ENCODE measurements at places on chromosomes 12 and 14.

- DNase-seq, result no peak
These were observed 41.6 kb upstream of the TTC7B start for GRCh38 chr14:90857866-90858265.

DNA sequence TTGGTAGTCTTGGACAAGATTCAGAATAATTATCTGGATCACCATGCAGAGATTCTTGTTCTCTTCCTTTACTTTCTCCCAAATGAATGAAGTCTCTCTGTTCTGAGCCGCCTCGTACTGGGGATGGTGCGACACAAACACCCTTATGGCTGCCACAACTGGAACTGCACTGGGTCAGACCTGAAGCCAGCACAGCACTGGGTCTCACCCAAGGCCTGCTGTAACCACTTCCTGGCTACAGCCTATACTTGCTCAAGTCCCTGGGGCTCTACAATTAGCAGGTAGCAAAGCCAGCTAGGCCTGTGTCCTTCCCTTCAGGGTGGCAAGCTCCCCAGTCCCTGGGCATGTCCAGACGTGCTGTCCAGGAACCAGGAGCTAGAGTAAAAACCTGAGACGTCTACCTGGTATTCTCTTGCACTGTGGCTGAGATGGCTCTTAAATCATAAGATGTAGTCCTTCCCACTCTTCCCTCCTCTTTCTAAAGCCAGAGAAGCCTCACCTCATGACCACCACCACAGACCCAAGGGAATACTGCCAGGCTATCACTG is 27.6 kb downstream of the IFNG start:
- no peak for DNase-seq

DNA sequence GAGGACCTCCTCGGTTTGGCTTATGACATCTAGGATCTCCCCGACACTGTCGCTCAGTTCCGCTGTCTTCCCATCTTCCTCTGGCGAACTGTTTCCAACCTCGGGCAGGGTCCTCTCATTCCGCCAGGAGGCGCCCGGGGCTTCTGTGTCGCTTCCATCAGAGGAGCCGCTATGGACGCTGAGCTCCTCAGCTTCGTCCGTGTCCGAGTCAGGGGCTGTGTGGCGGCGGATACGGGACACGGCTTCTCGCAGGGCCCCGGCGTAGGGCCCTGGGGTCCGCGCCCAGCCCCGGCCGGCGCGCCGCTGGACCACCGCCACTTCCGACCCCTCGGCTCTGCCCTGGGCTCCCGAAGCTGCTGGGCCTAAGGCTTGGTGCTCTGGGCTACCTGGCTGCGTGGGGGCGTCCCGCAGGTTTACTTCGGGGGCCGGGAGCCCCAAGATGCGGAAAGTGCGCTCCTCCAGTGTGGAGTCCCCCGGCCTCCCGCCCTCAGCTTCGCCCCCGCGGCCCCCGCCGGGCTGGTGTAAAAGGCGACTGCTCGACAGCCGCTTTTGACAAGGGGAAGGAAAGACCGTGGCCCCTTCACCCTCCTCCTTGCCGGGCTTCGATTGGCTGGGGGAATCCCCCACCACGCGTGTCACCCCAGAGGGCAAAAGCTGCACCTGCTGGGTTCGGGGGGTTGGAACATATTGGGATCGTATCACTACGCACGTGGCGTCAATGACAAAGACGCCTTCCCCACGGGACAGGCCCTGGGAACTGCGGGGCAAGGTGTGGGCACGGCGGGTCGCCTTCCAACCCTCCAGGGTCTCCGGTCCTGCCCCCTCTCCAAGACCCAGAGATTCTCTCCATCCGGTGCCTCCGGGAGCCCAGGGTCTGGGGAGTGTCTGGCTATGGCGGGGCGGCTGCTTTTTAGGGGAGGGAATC is 2.1 kb downstream of the DDN start:
- peak; percentile 69 for DNase-seq

- DNase-seq, result no peak
These were observed 31.5 kb upstream of the GZMB start for GRCh38 chr14:24665440-24665991.

DNA sequence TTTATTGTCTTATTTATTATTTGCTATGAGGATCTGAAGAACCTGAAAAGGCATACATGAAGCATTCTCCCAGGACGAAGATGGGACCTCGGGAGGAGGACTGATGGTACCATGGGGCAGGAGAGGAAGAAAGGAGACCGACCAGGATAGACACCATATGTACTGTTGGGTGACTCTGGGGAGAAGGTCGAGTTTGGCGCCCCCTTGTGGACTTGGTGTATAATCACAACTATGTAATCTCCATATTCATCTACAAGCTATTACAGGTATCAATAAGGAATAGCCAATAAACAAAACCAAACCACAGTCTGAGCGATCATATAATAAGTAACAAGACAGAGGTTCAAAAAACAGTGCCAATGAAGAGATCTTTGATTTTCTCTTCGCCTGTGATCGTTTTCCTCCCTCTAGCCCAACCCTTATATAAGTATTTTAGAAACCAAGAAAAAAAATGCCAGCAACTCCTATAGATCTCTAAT is 139.1 kb downstream of the SPTSSA start:
- DNase-seq, result peak; percentile 46

DNA sequence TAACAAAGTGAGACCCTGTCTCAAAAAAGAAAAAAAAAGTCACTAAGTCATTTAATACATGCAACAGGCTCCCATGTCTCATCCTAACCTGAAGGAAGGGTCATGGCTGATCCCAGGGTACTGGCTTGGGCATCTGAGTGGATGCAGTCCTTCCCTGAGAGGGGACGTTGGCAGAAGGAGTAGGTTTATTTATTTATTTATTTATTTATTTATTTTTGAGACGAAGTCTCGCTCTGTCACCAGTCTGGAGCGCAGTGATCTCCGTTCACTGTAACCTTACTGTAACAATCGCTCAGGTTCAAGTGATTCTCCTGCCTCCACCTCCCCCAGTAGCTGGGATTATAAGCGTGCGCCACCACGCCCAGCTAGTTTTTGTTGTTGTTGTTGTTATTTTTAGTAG is 7.2 kb upstream of the CALCOCO1 start:
- DNase-seq, result no peak

- DNase-seq, result no peak
These were observed 7.6 kb downstream of the SUSD6 start for GRCh38 chr14:69619012-69619411.

GRCh38 chr12:117456076-117456475 is 94.7 kb upstream of the NOS1 start:
- no peak for DNase-seq

GRCh38 chr12:108837680-108838079 is 19.7 kb downstream of the SSH1 start:
- no peak for DNase-seq
